ENCODE measurements at places on chromosomes 5 and 9. TPM values are rescaled to one million over a fixed set of nuclear protein-coding genes. Genes with fewer than 3 reads are reported as not detected.

STXBP1 gene
- polyA plus RNA-seq: 0.33 TPM

CCDC183 gene
- 0.78 TPM for polyA plus RNA-seq

POLR3G gene
- polyA plus RNA-seq: 2.8 TPM

ENHO gene
- polyA plus RNA-seq: not detected

DENND4C gene
- 15.2 TPM for polyA plus RNA-seq

CCDC192 gene
- polyA plus RNA-seq: not detected

TEK gene
- polyA plus RNA-seq: not detected

CCDC69 gene
- 75.5 TPM for polyA plus RNA-seq

FGF18 gene
- polyA plus RNA-seq: not detected

PTRH1 gene
- 14.8 TPM for polyA plus RNA-seq

RHOBTB3 gene
- polyA plus RNA-seq: 1.9 TPM

SPATA9 gene
- polyA plus RNA-seq: not detected

CFAP90 gene
- polyA plus RNA-seq: not detected

SPINK4 gene
- polyA plus RNA-seq: not detected

PLAC8L1 gene
- not detected for polyA plus RNA-seq

SHB gene
- polyA plus RNA-seq: not detected

MRRF gene
- polyA plus RNA-seq: 26.2 TPM

IFNA16 gene
- polyA plus RNA-seq: not detected

NR5A1 gene
- not detected for polyA plus RNA-seq

IFNK gene
- polyA plus RNA-seq: not detected

LIFR gene
- not detected for polyA plus RNA-seq

PCDHA8 gene
- polyA plus RNA-seq: not detected

SLC25A2 gene
- polyA plus RNA-seq: not detected

TGFBR1 gene
- polyA plus RNA-seq: 9.2 TPM

ASPN gene
- polyA plus RNA-seq: not detected

ORM2 gene
- not detected for polyA plus RNA-seq

PCDHB12 gene
- polyA plus RNA-seq: not detected

TMC1 gene
- polyA plus RNA-seq: not detected

CTSV gene
- not detected for polyA plus RNA-seq

ADRA1B gene
- polyA plus RNA-seq: not detected

HTR1A gene
- polyA plus RNA-seq: not detected

FOXD1 gene
- polyA plus RNA-seq: not detected

All from IgD-negative memory B cell (primary cell).